A549 treated with GW870086 at 1 μM for 4 hours (cell line): ENCODE measurements at places on chromosomes 3 and 15. TPM values are rescaled to one million over a fixed set of nuclear protein-coding genes. Genes with fewer than 3 reads are reported as not detected.

The FETUB gene
- total RNA-seq: 0.08 to 0.16 TPM (median 0.14 TPM) in 3 of 5 replicates, not detected in the others

The EAF2 gene
- 1.5 to 2.9 TPM (median 2.1 TPM) in 5 replicates for total RNA-seq

The RFX7 gene
- 8.1 to 14.8 TPM (median 13.3 TPM) in 5 replicates for total RNA-seq

The FGF12 gene
- 0.46 to 0.71 TPM (median 0.65 TPM) in 5 replicates for total RNA-seq

The CNTN6 gene
- total RNA-seq: not detected in 5 replicates

The CACNA2D2 gene
- 0.42 to 0.66 TPM (median 0.53 TPM) in 5 replicates for total RNA-seq

The ZNF80 gene
- total RNA-seq: not detected in 5 replicates

The SEMA6D gene
- total RNA-seq: not detected in 5 replicates

The B3GNT5 gene
- total RNA-seq: 12.7 to 17.8 TPM (median 16.2 TPM) in 5 replicates

The MED12L gene
- total RNA-seq: 0.33 to 0.69 TPM (median 0.65 TPM) in 5 replicates

The ADAMTS7 gene
- total RNA-seq: 4.8 to 7.8 TPM (median 6.2 TPM) in 5 replicates

The NR2E3 gene
- total RNA-seq: 0.12 to 0.59 TPM (median 0.22 TPM) in 4 of 5 replicates, not detected in the other
